ENCODE measurements at places on chromosomes 12 and 14.

GRCh38 chr12:52860102-52860823, 11.5 kb upstream of the KRT78 start:
- no peak for DNase-seq

DNA sequence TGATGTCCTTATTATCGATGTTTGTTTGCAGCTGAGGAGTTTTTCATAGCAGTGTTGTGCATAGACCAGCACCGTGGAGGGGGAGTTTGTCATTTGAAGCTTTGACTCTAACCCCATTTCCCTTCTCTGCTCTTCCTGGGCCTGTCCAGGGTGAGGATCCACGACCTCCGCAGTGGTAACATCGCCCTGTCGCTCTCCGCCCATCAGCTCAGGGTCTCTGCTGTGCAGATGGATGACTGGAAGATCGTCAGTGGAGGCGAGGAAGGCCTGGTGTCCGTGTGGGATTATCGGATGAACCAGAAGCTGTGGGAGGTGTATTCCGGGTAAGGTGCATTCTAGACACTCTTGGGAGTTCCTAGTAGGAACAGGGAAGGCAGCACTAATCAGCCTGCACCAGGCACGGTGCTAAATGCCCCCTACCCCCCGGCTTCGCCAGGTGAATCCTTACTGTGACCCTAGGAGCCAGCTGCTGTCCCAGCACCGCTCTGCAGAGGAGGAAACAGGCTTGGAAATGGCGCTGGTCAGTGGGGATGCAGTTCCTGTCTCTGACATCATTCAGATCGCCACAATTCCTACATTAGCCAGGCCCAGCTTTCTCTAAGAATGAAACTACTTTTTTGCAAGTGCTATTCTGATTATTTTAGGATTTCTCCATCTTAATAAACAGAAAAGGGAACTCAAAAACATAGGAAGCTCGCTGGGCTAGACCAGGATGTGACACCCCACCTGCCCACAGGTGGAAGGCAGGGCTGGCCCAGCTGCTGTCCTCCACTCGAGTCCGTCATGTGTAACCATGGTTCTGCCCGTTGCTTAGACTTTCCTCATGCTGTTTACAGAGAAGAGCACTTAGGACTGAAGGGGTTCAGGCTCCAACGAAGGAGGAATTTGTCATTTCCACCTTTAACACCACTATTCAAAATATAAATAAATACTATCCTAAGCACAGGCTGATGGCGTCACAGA, 74.9 kb downstream of the TESC start:
- no peak for DNase-seq

DNA sequence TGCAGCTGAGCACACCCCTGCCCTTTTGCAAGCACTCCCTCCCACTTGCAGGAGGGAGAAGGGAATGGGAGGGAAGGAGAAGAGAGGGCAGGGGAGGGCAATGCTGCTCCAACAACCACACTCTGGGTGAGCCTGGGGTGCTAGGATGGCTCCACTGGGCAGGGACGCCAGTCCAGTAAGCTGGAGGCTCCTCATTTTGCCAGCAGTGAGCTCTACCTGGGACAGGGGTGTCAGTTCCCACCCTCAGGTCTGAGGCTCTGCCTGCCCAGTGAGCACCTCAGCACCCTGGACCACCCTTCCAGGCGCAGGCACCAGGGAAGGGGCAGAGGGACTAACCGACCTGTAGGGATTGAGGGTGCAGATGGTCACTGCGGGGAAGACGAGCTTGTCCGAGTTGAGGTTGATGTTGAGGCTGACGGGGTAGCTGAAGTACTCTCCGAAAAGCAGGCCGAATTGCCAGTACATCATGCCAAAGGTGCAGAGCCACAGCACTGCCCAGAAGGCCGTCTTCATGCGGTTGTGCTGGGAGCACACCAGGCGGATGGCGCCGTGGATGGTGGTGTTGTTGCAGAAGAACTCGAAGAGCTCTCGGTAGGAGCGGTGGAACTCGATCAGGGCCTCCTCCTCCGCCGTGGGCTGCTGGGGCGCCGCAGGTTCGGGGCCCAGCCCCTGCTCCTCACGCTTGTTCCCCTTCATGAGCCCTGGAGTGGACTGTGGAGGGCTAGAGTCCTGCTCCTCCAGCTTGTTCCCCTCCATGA, 1.2 kb downstream of the SCNN1A start:
- DNase-seq = no peak

GRCh38 chr12:546920-547845, 87.4 kb downstream of the B4GALNT3 start:
- no peak for DNase-seq

- DNase-seq = no peak
Observed at GRCh38 chr12:67520606-67521005, 127.9 kb upstream of the DYRK2 start.

GRCh38 chr12:31850268-31850667, 108.9 kb upstream of the RESF1 start:
- no peak for DNase-seq

GRCh38 chr14:72675126-72675525, 218.8 kb downstream of the DPF3 start:
- no peak for DNase-seq

- DNase-seq = no peak
Observed at GRCh38 chr12:16658699-16659098, 52.7 kb upstream of the LMO3 start.

DNA sequence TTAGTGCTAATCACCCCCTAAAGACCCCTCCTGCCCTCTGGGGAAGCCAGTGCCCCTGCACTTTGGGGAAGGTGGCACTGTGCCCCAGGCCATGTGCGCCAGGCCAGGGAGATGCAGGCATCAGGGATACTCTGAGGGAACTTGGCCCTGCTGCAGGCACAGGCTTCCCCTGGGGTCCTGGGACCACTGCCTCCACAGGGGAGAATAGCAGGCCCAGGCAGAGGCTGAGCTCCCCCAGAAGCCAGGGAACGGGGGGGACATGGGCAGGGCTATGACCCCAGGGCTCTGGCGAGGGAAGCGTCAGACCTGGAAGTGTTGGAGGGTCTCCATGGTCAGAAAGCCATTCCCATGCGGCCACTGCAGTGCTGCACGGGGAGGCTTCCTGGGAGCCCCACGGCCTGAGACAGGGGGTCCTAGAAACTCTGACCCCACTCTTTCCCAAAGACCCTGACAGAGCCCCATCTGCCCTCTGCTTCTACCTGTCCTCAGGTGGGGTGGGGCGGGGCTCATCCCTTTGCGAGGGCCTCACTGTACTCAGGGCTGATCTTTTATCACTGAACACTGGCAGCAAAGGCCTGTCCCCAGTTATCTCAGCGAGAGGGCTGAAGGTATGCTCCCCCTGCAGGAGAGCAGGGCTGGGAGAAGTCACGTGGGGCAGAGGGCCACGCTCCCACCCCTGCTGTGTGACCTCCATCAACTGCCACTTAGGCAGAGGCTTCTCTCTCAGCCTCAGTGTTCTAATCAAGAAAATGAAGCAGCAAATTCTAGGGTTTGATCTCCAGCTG, 160.0 kb downstream of the CALM1 start:
- DNase-seq = no peak

GRCh38 chr12:64633940-64634337, 23.6 kb downstream of the RASSF3 start:
- no peak for DNase-seq

DNA sequence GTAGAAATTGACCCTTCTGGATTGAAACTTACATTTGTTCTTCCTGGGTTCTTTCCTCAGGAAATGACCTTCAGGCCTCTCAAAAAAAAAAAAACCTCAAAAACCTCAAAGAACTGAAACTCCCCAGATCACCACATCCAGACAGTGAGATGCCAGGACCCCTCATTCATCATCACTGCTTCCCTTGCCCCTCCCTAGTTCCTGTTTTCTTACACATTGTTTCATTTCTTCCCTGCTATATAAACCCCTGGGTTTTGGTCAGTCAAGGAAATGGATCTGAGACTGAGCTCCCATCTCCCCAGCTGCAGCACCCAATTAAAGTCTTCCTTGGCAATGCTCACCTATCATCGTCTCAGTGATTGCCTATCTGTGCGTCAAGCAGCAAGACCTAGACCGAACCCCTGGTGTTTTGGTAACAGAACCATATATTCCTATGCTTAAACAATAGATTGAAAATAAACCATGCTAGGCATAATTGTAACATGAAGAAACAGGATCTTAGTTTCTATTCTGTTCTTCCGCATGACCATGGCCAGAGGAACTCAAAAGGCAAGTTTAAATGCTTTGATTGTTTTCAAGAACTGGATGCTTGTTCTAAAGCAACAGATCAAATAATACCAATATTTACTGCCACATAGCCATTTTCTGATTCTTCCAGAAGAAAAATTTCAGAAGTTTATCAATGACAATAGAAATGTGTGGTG, 108.0 kb upstream of the MAX start:
- no peak for DNase-seq

DNA sequence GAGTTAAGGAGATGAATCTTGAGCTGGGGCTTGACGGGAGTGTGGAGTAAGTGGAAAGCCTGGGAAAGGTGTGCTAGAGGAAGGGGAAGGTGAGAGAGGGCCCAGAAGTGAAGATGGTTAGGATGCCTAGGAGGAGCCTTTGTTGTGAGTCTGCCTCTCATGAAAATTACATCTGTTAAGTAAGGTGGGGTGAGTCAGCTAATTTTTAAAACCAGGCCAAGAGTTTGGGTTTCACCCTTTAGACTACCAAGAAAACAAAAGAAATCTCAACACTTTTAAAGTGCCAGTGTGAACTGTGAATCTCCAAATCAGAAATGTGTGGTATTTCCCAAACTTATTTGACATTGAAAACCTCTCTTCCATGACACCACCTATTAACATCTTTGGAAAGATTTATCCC, 185.2 kb downstream of the CRADD start:
- DNase-seq = no peak

DNA sequence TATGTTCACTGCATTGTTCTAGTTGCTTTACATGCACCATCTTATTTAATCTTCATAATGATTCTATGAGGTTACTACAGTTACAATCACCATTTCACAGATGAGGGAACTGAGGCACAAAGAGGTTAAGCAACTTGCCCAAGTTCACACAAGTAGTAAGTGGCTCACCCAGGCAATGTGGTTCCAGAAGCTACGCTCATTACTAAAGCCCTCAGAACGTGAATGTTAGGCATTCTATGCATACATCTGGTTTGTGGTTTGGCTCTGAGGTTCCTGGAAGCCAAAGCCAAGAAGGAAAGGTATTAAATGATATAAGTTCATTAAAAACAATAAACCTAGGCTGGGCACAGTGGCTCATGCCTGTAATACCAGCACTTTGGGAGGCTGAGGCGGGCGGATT, 14.4 kb upstream of the VRTN start:
- DNase-seq = no peak

DNA sequence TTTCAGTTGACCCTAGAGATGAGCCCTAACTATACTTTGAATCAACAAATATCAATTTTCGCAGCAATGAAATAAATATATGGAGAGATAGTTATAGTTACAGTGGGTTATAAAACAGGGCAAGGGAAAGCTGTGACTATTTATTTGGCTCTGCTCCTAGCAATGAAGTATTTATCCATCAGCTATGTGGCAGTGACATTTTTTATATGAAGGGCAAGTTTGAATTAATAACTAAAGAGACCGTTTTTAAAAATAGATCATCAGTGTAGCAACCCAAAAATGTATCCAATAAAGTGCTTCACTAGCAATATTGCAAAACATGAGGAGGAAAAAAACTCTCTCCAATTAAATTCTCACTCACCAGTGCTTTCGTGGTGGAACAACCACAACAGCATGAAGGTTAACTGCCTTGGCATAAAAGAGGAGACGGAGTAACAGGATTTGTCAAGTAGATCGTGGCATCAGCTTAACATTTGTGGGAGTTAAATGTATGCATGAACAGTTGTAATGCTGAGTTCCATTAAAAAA, 58.1 kb upstream of the NUDT4 start:
- DNase-seq = no peak

DNA sequence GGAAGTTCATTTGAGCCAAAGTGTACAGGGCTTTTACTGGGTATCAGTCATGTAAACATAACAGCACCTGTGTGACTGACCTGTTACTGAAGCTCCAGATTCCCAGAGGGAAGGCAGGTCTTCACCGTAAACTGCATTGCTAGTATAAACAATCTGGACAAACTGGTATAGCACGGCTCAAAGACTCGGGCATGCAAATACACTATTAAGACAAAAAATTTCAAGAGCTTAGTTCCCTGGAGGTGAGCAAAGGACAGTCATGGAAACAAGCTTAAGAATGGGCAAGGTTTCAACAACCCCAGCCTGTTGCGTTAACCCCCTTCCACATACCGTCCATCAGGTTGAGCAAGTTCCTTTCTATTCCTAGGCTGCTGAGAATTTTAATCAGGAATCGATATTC, 9.4 kb downstream of the PARP11 start:
- DNase-seq = no peak

DNA sequence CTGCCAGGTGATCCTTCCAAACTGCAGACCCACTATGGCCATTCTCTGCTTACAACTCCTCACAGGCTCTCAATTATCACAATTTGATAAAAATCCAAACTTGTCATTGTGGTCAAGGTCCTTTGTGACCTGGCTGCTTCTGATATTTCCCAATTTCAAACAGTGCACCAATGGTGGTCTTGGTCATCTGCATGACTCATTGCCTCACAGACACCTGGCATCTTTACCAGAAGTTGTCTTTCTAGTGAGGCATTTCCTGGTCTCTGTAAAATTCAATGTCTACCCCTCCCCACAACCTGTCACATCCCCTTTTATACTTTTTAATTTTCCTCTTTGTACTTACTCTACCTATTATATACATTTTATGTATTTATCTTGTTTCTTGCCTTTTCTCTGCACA, 17.8 kb upstream of the PAPOLA start:
- no peak for DNase-seq

DNA sequence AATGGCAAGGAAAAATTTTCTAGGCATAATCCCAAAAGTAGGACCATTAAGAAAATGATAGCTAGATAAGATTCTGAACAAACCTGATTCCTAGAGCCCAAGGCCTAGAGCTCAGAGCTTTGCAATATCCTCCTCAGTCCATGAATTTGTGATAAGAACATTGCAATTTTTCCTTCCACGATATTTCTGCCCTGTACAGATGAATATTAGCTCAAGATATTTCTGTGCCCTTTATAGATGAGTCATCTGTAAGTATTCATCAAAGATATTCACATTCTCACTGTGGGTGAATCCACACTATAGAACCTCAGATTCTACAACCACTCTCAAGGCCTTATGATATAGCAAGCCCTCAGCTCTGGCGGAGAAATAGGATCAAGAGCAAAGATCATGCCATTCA, 37.5 kb downstream of the EAPP start:
- DNase-seq = no peak

DNA sequence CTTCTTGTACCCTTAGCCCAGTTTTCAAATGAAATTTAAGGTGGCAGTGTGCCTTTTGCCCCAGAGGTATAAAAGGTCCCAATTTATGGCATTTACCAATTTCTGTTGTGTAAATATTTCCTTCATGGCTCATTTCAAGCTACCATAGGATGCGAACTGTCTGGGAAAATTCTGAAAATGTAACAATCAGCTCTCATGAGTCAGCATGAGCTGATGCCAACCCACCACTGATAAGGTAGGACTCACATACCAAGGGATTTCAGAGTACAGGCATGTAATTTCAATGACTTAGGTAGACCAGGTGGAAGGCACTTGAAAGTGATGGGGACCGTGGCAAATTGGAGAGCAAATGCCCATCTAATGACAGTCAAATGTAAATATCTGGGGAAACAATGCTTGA, 169.5 kb downstream of the TTC8 start:
- DNase-seq = no peak
